Cerebellum (tissue), 4 donors: ENCODE measurements at places on chromosomes 5 and 9.
A peak's percentile ranks its signal among the peaks of the same experiment; 100 is the strongest.

DNA sequence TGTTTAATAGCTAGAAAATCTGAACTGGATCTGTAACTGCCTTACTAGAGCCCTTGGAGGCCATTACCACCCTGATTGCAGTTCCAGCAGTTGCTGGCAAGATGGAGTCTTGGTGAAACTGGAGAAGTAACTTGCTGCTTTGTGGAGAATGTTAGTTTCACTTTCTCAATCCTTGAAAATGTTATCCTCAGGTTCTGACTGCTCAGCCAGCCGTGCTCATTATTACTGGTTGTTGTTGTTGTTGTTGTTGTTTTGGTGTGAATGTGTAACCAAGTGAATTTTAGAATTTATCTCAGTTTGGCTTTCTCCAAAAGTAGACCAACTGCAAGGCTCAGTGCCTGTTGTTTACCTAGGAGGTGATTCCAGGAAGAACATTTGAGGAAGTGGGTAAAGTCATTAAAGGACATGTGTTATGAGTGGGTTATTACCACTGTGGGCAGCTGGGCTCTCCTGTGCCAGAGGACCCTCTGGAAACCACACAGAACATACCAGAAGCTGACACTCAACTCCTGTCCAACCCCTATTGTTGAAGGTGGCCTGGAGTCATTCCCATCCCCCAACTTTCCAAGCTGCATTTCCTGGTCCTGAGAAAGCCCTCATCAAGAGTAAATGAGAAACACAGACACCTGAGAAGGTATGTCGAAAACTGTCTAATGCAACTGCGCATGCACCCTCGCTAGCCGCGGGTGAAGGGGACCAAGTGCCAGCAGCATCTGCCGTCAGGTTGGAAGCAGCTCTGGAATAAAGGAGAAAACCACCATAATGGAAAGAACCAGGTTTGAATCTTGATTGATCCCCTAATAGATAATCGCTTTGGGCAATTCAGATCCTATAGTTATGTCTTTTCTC lies 111.6 kb downstream of the CMYA5 start:
- no peak for DNase-seq

- DNase-seq: peak; percentile 47
Observed at GRCh38 chr9:35646153-35646532, 4.6 kb downstream of the SIT1 start.

DNA sequence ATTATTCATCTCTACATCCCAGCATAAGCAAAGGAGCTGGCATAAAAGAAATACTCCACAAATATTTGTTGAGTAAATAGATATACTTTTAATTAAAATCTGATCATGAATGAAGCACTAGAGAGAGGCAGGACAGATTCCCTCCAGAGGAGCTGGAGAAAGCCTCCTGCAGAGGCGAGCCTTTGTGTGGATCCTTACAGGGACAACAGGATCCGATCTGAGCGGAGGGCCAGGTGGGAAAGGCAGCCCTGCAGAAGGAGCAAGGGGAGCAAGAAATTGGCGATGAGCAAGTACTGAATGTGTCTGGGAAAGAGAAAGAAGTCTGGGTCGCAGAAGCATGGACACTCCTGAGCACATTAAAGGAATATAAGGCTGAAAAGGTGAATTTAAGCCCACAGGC lies 69.4 kb downstream of the EBF1 start:
- DNase-seq: no peak

DNA sequence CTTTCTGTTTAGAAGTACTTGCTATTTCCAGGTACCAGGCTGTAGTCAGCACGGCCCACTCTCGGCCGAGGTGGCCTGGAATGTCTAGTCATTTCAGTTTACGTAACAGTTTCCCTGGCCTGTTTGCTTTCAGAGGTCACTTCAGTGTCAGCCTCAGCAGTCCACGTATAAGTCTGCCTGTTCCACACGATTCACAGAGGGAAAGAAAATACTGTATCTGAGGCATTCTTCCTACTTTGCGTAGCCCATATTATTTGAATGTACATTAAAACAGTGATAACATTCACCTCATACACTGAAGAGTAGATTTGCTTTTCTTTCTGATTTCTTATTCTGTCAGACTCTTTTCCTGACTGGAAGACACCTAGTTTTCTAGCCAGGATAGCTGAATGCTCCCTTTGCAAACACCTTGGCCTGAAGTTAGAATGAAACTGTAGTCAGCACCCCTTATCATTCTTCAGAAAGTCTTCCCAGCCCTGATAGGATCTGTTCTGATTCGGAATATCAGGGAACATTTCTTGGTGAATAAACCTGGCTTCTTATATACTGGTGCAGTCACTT lies 140.9 kb downstream of the AOPEP start:
- peak; percentile 63 for DNase-seq

GRCh38 chr9:7320139-7320538 lies 479.4 kb downstream of the DMAC1 start:
- no peak for DNase-seq

GRCh38 chr9:70080481-70081119 lies 37.0 kb downstream of the MAMDC2 start:
- peak; percentile 28 for DNase-seq

DNA sequence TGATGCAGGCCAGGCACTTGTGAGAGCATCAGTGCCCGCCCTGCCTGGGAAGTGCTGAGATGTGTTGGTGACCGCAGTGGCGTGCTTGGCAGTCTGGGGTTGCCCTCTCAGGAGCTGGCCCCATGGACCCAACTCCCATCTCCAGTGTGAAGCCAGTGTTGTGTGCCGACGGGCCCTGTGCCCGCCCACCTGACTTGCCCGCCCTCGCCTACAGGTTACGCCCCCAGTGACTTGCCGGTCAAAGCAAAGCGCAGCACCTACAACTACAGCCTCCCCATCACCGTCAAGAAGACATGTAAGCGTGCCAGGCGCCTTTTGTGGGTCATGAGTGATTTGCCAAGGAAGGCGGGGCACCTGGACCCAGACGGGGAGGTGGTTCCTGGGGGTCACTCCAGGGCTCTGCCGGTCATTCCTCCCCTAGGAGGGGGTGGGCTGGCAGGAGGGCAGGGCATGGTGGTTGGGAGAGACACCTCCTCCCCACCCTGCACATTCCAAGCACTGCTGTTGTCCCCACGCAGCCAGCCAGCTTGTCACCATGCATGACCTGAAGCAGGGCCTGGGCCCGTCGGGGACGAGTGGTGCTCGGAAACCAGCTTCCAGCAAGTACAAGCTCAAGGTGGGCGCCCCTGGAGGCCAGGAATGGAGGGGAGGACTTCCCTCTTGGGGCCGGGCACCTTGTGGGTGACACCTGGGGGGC lies 7.4 kb upstream of the CEL start:
- DNase-seq: no peak

GRCh38 chr9:122318284-122318683 lies 52.5 kb upstream of the PTGS1 start:
- peak; percentile 41 for DNase-seq

DNA sequence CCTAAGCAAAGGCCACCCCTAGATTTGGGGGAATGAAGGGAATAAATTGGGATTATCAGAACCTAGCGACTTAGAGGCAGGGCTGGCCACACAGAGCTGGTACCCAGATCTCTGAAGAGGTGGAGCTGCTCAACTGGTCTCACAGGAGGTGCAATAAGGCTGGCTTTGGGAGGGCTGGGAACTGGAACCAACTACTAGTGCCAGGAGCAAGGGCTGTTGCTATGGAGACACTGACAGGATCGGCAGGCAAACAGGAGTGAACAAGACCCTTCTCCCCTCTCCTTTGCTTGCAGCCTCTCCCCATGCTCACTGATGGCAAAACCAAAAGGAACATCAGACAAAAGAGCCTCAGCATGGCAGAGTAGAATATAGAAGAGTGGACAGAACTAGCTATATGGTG lies 17.0 kb upstream of the WHRN start:
- no peak for DNase-seq

GRCh38 chr9:29213417-29214153 lies 1640.3 kb upstream of the C9orf72 start:
- DNase-seq: no peak

GRCh38 chr5:150412319-150413175 lies at the start of gene CD74:
Gene CD74, minus strand, starts transcription at chr5:150412910. Its CDS starts 161 bp downstream, at chr5:150412749.
- DNase-seq: peak; percentile 54

GRCh38 chr9:28207657-28208056 lies 634.4 kb upstream of the C9orf72 start:
- DNase-seq: no peak

GRCh38 chr5:68356623-68357022 lies 141.1 kb downstream of the PIK3R1 start:
- no peak for DNase-seq

DNA sequence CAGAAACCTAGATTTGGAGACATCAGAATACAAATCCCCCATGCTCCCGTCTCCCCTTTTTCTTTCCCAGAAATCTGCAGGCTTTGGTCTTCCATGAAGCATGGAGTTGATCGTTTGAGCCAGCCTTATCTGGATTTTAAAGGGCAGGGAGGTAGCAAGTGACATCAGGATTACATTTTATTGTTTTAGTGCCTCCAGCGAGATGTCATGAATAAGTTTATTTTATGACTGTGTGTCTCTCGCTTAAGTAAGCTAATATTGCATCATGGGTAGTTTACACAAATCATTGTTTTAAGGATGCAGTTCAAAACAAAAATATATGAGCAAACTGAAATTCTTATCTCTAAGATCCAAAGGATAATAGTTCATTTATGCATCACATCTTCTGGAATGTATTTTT lies 50.7 kb upstream of the TNFSF8 start:
- DNase-seq: no peak

GRCh38 chr9:15249981-15250380 lies 57.0 kb downstream of the TTC39B start:
- peak; percentile 74 for DNase-seq

DNA sequence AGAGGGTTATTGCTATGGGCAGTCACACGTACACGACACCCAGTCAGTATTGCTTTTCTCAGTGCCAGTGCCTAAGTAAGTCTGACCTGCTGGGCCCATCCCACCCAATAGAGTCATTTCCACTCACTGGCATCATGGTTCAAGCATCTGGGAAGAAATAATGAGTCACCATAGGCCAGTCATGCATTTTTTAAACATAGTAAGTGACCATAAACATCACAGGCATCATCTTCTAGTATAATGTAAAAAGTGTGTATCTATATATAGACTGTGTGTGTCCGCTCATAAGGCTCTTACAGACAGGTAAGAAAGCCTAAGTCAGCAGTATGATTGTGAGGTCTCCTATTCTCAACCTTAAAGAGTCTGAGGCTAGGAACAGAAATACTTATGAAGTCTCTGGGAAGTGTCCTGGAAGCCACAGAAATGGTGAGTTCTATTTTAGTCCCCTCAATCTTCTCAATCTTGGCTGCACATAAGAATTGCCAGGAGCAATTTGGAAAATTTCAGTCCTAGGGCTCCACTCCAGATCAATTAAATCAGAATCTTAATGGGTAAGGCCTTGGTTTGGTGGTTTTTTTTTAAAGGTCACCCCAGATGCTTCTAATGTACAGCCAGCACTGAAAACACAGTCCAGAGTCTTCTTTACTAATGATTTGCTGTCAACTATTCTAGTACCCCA lies 65.2 kb downstream of the ZNF366 start:
- DNase-seq: no peak

- DNase-seq: no peak
Observed at GRCh38 chr5:93511445-93511844, 69.6 kb downstream of the NR2F1-AS1 start.
